Eye (tissue), 1 donor: ENCODE measurements at places on chromosomes 2 and 18.

DNA sequence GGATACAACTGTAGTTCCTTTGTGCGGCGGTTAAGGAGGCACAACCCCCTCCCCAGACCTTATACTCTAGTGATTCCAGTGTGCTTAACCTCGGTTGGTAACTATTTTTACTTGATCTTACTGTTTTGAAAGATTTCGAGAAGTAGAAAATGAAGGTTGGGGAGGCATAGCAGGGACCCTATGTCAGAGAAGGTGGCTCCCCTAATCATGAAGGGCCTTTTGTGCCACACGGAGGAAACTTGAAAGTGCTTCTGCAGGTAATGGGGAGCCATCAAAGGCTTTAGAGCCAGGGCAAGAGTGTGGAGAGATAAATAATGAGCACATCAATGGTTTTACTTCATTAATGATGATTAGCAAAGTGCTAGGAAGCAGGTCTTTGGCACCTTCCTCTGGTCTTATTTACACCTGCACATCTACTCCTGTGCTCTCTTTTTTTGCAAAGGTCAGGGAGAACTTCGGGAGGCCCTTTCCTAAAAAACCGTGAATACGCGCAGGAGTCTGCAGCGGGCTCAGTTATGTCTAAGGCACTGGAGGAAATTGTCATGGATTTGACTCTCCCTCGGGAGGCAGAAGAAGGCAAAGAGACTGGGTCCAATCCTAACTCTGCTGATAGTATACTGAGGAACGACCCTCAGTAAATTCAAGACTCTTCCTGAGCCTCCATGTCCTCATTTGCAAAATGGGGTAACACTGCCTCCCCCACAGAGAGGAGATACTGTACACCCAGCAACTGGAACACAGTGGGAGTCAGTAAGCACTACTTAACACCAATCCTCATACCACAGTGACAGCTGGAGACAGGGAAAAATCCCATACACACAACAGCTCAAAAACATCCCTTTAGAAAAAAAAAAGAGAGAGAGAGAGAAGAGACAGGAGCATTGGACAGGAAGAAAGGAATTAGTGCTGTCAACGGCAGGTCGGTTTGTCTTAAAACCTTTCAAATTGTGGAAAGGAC lies 81.6 kb downstream of the DDX1 start:
- DNase-seq = no peak

GRCh38 chr2:9656270-9656766 lies 25.5 kb upstream of the YWHAQ start:
- DNase-seq = no peak

DNA sequence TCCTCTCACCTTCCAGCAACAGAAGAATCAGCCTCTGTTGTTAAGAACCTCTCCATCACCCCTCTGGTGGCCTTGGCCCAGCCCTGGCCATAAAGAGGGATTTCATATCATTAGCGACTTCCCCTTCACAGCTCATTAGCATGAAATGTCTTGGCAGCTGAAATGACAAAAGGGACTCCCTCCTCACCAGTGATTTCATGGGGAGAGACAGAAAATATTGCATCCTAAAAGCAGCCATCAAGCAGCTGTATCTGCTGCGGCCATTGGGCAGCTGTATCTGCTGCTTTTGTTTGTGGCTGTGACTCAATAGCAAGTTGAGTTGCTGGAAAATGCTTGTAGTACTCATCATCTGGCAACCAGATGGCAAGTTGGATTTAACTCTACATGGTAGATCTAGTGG lies 105.9 kb upstream of the RMDN2 start:
- peak; percentile 77 for DNase-seq

- no peak for DNase-seq
These were observed 206.3 kb downstream of the SEPTIN10 start for GRCh38 chr2:109407276-109408042.

- DNase-seq = no peak
These were observed 16.6 kb downstream of the RALB start for GRCh38 chr2:120269076-120269744.

DNA sequence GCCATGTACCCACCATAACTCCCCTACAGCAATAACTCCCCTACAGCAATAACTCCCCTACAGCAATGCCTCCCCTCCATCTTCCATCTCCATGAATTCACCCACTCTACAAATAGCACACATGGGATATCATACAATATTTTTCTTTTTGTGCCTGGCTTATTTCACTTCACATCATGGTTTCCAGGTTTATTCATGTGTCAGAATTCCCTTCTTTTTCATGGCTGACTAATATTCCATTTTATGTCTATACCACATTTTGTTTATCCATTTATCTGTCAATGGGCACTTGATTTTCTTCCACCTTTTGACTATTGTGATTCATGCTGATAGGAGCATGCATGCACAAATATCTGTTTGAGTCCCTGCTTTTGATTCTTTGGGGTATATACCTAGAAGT lies 178.3 kb downstream of the SMAD7 start:
- DNase-seq = no peak

GRCh38 chr2:16621316-16621715 lies 44.3 kb downstream of the CYRIA start:
- no peak for DNase-seq

DNA sequence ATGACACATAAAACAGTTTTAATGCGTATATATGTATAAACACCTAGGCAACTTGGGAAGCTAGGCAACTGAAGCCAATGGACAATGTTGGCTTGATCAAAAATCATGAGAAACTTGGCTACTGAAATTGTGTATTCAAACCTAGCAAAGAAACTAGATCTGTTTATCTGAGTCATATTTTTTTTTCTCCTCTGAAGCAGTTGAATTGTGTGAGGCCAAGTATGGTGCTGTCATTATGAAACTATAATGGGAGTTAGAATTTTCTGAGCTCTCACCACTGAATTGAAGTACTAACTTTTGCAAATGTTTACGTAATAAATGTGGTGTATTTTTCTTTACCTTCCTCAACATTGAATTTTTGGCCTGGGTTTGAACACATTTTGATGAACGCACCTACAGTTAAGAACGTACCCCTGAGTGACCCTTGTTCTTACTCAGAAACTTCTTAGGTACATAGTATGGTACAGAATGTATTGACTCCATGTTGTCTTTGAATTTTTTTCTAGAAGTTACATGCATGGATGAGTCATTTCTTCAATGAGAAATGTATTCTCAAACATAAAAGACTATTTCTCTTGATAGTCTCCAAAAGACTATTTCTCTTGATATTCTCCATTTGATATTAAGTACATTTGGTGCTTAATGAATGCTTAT lies 23.8 kb downstream of the CD28 start:
- no peak for DNase-seq

GRCh38 chr2:214648520-214648919 lies 161.0 kb downstream of the BARD1 start:
- DNase-seq = no peak

DNA sequence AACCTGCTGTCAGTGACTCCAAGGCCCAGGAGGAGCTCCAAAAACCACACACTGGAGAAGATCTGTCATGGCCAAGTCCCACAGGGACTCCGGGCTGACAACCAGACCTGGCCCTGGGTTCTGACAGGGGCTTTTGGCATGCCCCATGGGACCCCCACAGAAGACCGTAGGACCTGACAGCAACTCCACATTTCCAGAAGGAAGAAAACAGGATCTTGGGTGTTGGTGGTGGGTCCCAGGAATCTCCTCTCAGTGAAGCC lies 275.9 kb upstream of the HS6ST1 start:
- DNase-seq = no peak

GRCh38 chr2:90221300-90221651 lies 1529.8 kb downstream of the RPIA start:
- peak; percentile 6 for DNase-seq

DNA sequence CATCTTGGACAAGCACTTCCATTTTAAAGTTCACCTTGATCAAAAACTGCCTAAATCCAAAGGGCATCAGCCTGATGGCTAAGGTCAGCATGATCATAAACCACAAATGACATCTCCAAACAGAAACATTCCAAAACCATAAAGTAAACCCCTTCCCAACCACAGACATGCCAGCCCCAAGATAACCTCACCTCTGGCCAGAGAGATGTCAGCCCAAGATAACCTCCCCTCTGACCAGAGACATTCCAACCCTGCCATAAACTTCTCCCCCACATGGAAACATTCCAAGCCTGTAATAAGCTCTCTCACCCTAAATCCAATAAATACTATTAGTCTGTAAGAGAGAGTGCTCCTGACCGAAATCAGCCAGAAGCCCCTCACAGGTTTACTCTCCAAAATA lies 18.6 kb upstream of the MARCO start:
- no peak for DNase-seq

- DNase-seq = no peak
These were observed 82.6 kb upstream of the TANK start for GRCh38 chr2:161077367-161078210.

GRCh38 chr2:203185864-203186263 lies 53.0 kb upstream of the CYP20A1 start:
- DNase-seq = no peak

DNA sequence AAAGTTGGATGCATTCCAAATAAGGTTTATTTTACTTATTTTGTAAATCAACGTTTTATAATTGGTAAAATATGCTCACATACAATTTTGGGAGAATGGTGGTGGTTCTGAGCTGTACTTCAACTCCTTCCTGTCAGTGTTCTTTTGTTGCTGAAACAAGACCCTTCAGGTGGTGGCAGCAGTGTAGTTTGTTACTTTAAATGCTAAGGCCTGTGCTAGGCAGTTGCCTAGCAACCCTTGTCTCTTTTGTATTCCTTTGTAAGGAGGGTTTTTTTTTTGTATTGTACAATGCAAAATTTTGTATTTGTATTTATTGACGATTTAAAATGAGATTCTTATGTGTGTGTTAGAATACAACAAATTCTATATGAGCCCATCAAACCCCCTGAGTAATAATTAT lies 166.0 kb upstream of the FAM98A start:
- DNase-seq = peak; percentile 64

GRCh38 chr2:204110338-204110741 lies 173.8 kb downstream of the ICOS start:
- peak; percentile 34 for DNase-seq

DNA sequence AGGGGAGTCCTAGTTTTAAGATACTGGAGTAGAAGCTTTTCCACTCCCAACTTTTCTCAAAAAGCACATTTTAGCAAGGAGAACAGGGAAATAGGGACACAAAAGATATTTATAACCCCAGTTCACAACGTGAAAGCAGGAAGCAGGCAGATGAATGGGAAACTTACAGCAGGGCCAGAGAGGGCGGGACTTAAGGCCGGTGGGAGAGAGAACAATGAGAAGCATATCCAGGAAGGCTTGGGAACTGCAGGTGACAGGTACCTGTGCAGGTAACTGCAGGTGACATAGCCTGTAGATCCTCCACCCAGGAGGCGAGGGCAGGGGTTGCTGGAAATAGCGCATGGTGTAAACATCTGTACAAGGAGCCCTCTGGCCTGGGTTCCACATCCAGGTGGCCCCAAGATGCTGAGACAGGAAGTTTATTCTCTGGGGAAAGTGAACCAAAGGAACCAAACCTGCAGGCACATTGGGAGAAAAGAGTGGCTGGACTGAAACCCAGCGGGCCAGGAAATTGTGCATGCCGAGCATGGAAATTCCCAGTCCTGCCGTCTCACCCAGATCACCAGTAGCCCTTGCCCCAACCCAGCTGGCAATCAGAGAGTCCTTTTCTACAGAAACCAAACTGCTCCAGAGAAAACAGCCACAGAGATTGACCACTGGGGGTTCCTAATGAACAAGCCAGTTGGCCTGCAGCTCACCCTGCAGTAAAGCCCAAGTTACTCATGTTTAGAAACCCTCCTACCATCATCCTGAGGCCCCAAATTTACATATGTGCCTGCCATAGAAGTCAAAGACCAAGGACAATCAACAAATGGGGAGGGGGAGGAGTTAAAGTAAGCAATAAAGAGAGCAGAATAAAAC lies 24.3 kb upstream of the COL6A3 start:
- DNase-seq = no peak

DNA sequence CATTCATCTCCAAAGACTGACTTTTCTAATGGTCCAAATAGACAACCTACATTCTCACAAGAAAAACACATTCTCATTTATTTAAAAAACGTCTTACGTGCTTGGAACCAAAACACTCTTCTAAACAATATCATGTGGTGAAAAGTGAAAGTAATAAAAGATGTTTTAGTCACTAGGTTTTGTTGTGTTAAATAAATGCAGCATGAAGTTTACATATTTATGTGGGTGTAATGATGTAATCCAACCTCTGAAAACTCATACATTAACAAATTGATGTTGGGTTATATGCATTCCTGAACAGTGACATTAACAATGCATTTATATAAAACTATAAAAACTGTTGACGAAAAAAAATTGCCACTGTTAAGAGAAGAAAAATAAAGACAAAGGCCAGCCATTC lies 55.1 kb upstream of the ACVR2A start:
- no peak for DNase-seq

GRCh38 chr18:57015451-57015850 lies 131.4 kb upstream of the BOD1L2 start:
- peak; percentile 58 for DNase-seq

GRCh38 chr18:63831080-63831788 lies 56.0 kb downstream of the SERPINB7 start:
- DNase-seq = no peak

GRCh38 chr18:46770708-46771107 lies 13.9 kb upstream of the ST8SIA5 start:
- no peak for DNase-seq

DNA sequence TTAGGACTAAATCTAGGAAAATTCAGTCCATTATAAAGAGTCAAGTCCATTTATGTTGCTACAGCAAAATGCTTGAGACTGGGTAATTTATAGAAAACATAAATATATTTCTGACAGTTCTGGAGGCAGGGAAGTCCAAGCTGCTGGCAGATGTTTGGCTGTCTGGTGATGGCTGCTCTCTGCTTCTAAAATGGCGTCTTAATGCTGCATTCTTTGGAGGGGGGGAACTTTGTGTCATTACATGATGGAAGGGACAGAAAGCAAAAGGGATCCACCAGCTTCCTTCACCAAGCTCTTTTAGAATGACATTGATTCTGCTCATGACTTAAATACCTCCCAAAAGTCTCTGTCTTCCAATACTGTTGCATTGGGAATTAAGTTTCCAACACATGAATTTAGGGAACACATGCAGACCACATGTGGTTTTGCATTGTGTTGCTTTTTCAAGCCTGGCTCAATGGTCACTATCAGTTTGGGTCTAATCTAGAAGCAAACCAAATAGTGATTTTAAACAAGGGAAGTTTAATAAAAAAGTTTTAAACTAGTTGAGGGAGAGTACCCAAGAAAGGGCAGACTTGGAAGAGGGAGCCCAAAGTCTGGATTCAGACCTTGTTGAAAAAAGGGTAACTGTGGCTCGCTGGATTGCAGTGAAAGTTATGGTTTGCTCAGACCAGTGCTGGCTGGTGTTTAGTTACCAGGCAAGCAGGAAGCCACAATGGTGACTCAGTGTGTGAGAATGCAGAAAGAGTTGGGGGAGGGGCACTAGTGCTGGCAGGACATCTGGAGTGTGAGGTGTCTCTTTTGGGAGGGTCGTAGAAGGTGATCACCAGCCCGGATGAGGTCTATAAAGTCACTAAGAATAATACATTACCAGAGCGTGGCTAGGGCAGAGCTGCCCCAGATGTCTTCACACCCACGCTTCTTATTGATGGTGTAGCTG lies 30.8 kb downstream of the C18orf54 start:
- no peak for DNase-seq

DNA sequence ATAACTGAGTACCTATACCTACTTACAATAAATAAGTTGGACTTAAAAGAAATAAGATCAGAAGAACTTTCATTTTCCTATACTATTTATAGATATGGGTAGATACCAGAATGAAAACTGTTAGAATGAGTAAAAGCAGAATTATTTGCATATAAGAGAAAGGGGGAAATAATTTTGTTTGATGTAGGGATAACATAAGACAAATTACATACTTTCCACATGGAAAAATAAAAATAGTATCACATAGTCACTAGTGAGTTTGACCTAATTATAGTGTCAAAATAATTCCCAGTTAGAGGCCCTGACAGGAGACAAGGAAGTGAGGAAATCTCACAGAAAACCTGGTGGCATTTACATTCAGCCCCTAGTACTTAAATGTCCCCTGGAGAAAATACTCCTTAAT lies 28.6 kb downstream of the KCMF1 start:
- DNase-seq = no peak
